Thoracic aorta endothelial cell (primary cell): ENCODE measurements at places on chromosomes 11 and 22. TPM values are rescaled to one million over a fixed set of nuclear protein-coding genes. Genes with fewer than 3 reads are reported as not detected.

Gene SYCE3
- not detected in 2 replicates for total RNA-seq

Gene OR51E1
- total RNA-seq = not detected in 2 replicates

Gene OR8A1
- not detected in 2 replicates for total RNA-seq

Gene CARD18
- not detected in 2 replicates for total RNA-seq

Gene PVALB
- not detected in 2 replicates for total RNA-seq

Gene SLC25A17
- 20.3 and 23.8 TPM in 2 replicates for total RNA-seq

Gene DEUP1
- not detected in 2 replicates for total RNA-seq

Gene VWCE
- total RNA-seq = 3.8 and 6.4 TPM in 2 replicates
